ENCODE measurements at places on chromosomes 11 and 22.

- DNase-seq: no peak
These were observed 70.3 kb upstream of the GRK2 start for GRCh38 chr11:67195971-67196456.

DNA sequence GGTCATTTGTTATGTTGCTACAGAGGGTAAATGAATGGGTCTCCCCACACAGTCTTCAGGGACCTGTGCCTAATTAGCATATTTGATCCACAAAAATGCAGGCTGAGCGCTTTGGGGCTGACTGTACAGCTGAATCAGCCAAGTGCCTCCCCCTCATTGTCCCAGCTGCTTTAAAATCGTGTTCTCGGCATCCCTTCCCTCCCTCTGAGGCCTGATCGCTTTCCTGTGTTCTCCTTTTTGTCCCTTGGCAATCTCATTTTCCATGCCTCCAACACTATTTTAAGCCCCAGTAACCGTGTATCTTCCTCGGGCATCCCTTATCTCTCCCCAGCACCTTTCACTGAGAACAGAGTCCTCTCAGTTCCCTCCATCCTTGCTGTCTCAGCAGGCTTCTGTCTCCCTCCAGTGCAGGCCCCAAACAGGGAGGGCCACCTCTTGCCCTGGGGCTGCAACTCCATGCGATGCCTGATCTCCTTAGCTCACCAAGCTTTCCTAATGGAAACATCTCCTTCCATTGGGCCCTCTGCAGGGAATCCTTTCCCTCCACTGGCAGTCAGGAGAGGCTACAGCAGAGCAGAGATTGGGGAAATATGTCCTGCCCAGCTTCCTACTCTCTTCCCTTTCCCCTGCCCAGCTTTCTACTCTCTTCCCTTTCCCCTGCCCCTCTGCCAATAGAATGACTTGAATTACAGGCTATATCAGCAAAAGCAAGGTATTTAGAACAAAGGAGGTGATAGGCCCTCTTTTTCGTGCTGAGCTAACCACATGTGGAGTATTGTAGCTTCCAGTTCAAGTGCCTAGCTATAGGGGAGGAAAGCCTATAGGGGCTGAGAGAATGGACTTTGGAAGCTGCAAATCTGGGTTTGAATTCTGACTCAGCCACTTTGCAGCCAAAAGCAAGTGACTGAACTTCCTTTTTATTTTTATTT, 13.8 kb downstream of the UQCR10 start:
- no peak for DNase-seq

- DNase-seq: no peak
These were observed 508.4 kb upstream of the LUZP2 start for GRCh38 chr11:23988381-23989006.

- no peak for DNase-seq
These were observed 57.9 kb upstream of the FSHB start for GRCh38 chr11:30172883-30173311.

DNA sequence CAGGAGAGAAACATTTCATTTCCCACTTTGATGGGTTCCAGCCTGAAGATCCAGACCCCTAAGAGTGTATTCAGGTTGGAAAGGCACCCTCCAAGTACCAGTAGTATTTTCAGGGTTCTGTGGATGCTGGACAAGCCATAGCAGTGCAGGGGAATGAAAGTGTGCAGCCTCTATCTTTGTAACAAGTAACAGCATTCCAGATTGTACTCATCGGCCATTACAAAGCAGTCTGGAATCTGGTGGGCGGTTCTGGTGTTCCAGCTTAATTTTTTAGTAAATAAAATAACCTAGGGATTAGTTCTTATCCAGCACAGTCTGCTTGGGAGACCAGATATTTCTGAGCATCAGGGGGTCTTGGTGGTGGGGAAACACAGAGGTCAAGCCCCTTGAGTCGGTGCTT, 22.6 kb downstream of the APLNR start:
- DNase-seq: no peak

GRCh38 chr11:8834379-8834778, 76.6 kb upstream of the AKIP1 start:
- no peak for DNase-seq

DNA sequence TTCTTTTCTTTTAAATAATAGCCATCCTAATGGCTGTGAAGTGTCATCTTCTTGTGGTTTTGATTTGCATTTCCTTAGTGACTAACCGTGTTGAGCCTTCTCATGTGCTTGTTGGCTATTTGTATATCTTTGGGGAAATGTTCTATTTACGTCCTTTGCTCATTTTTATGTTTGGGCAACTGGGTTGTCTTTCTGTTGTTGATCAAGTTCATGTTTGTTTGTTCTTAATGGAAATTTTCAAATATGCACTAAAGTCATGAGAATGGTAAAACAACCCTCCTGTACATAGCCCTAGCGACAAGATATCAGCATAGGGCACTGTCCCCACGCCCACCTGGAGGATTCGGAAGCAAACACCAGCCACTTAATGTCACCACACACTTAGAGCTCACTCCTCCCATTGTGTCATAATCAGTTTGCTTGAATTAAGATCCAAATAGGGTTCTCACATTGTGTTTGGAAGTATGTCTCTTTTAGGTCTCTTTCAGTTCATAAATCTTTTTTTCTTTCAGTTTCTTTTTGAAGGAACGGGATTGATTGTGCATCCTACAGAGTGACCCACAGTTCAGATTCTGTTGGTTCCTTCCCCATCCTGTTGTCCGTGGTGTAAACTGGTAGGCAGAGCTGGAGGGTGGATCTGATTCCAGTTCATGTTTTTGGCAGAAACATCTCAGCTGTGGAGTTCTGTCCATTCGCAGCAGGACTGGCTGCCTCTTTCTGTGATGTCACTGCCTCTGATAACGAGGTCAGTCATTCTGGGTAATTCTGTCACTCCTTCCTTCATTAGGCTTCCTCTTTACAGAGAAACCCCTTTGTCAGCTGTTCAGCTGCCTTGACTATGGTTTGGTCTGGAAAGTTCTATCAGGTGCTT, 26.4 kb upstream of the ADORA2A start:
- DNase-seq: no peak

DNA sequence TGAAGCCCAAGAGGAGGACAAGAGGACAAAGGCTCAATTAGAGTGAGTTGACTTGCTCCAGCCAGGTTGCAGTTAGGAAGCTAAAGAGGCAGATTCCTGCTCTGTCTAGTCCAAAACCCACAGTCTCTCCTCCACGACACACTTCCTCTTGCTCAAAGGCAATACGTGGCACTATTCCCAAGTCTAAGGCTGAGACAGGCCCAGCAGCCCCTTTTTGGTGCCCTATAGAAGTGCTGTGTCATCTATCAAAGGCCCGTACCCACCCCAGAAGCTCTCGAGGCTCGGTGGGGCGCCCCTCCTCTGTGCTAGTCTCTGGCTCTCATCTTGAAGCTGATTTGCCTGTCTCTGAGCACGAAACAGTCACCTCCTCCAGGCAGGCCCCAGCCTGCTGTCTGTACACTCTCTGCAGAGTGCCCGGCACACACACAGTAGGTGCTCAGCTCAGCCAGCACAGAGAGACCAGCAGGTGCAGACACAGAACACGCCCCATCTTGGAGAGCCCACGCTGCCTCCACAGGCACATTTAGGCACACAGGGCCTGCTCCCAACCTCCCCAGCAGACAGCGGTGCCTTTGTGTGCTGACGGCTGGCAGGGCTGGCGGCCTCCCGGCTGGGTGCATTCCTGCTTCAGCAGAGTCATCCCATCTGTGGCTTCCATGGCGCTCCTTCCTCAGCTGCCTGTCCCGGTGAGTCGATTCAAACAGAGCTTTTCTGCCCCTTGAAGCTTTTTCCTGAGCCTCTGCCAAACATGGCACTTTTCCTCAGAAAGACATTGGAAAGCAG, 52.8 kb downstream of the MYH9 start:
- no peak for DNase-seq

- DNase-seq: no peak
These were observed 36.5 kb upstream of the MYOD1 start for GRCh38 chr11:17682848-17683247.

DNA sequence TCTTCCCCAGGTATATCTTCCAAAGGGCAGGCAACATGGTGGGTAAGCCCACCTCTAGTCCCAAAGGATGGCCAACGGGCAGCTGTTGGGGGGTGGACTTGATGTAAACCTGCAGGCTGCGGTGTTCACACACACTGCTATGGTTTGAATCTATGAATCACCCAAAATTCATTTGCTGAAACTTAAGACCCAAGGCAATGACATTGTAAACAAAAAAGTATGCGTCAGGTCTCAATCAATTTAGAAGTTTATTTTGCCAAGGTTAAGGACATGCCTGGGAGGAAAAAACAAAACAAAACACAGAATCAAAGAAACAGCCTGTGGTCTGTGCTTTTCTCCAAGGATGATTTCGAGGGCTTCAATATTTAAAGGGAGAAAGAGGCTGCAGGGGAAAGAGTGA, 18.3 kb downstream of the RCN1 start:
- no peak for DNase-seq

- DNase-seq: no peak
These were observed 12.5 kb upstream of the CLNS1A start for GRCh38 chr11:77650123-77650522.

DNA sequence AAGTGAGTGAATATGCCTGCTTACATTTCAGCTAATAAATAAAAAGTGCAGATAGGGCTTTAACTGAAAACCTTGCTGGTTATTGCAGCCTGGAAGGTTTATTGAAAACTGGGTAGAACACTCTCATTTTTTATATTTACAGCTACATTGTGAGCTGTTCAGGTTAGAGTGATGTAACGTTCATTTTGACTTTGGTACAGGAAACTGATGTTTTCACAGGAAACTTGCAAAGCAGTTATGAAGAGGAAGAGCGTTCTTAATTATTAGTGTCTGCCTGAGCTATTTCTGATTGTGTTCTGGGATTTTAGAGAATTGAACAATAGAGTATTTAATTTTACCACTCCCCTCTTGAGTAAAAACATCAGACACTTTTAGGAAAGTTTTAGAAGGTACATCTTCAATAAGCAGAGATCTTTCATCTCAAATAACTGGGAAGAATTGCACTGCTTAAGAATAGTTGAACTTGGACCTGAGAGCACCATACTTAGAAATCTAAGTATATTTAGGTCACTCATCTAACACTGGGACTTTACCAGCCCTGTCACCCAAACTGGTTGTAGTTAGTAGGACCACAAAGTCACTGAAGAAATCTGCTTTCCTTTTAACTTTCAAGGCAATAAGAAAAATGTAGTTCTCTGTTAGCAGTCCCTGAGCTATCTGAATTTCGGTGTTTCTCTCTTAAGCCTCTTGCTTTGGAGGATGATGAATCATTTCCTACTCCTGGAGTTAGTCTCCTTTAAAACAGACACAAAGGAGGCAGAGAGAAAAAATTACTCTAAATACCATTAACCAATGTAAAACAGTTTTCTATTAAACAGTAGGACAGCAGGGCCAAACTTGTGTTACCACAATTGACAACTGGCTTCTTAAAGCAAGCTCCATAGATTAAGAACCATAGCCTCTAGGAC, 128.6 kb upstream of the DDI1 start:
- no peak for DNase-seq

- no peak for DNase-seq
These were observed 25.1 kb upstream of the PAMR1 start for GRCh38 chr11:35550374-35551036.

GRCh38 chr11:78800096-78800690, 225.5 kb upstream of the NARS2 start:
- no peak for DNase-seq

- no peak for DNase-seq
These were observed 56.5 kb upstream of the APOA1 start for GRCh38 chr11:116893906-116894305.

DNA sequence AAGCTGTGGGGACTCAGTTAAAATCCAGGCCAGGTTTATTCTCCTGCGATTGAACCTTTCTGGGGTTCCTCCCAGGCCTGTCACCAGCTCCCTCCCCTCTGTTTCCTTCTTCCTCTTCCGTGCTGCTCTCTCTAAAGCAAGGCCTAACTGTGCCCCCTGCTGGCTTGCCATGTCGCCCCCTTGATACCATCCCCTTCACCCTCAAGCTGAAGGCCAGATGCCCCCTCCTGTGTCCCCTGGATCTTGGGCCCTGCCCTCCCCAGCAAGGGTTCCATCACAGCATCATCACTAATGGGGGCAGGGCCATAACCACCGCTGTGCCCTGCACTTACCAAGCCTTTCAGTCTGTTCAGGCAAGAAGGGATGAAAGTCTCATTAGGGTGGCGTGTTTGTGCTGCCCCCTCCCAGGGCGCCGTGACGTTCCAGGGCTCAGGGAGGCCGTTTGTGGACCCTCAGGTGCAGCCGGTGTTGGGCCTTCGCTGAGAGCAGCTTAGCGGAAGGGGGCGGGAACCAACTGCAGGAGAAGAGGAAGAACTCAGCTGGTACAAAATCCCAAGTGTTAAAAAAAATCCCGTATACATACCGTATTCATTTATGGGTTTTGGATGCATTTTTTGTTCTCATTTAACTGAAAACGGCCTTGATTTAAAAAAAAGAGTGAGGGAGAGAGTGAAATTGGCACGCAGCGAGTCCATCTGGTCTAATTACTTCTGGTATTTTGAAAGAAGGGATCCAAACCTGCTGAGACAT, 69.9 kb downstream of the MPPED1 start:
- DNase-seq: no peak

DNA sequence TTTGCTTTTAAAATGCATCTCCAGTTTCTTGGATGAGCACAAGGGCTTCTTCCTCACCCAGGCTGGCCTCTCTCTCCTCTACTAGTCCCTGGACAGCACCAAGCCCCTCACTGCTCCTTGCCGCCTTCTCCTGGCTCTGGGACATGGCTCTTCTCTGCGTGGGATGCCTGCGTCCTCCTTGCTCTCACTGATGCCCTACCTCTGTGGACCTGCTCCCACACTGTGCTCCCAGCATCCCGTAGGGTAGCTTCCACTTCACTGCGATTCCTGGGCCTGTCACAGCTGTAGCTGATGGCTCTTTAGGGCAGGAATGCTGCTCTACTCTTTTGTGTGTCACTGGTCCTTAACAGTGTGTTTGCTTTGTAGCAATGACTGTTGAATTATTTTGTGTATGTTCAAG, 136.3 kb downstream of the SNX19 start:
- no peak for DNase-seq

GRCh38 chr22:27571463-27572277, 229.9 kb downstream of the MN1 start:
- peak; percentile 20 for DNase-seq

DNA sequence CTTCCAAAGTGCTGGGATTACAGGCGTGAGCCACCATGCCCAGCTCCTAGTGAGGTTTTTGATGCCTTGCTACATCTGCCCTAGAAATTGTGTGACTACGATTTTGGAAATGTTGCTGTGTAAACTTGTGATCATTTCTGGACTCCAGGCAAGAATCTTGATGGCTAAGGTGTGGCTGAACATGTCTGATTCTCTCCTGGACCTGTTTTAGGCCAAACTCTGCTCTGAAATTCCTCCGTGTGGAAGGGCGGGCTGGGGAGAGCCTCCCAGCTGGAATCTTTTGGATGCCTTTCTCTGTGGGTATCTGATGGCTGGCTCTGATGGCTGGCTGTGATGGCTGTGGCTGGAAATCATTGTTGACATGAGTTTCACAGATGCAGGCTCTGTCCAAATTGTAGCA, 8.2 kb downstream of the PNPLA3 start:
- DNase-seq: no peak

DNA sequence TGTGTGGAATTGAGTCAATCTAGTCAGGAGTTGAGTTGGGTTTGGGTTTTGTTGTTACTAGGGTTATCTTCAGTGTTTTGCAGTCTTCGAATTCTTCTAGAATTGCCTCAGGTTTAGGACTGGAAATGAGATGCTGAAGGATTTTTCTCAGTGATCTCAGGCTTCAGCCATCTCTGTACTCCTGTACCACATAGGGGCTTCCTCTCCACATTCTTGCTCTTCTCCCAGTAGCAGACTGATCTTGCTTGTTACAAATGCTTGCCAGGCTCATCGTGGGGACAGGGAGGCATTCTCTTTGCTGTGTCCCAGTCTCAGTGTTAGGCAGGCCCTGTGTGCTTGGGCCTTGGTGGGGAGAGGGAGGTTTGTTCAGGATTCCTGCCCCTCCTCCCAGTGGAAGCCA, 96.1 kb downstream of the LRRC32 start:
- no peak for DNase-seq

GRCh38 chr11:93017821-93018690, 48.6 kb downstream of the MTNR1B start:
- no peak for DNase-seq
